Glomerular endothelial cell (primary cell): ENCODE measurements at places on chromosomes 3 and 15.

- no peak for DNase-seq
Measured at GRCh38 chr3:2246873-2247648, 148.4 kb downstream of the CNTN4 start.

DNA sequence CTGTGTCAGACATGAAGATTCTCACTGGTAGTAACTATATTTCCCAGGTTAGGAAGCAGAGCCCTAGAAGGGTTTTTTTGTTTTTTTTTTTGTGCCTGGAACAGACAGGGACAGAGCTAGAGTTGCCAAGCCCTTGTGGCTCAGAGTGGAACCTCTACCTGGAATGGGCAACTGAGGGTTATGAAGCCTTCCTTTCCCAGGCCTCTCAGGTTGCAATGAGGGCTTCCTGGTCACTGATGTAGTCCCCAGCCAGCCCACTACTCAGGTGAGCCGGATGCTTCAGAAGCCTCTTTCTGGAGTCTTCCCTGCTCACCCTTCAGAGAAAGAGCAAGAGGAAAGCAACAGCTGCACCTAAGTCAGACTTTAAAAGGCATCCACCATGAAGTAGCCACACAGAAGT lies 48.8 kb upstream of the MANF start:
- no peak for DNase-seq

GRCh38 chr15:81118361-81118760 lies 15.7 kb upstream of the CFAP161 start:
- DNase-seq = no peak

GRCh38 chr15:66877477-66878271 lies 175.6 kb downstream of the SMAD6 start:
- DNase-seq = no peak

DNA sequence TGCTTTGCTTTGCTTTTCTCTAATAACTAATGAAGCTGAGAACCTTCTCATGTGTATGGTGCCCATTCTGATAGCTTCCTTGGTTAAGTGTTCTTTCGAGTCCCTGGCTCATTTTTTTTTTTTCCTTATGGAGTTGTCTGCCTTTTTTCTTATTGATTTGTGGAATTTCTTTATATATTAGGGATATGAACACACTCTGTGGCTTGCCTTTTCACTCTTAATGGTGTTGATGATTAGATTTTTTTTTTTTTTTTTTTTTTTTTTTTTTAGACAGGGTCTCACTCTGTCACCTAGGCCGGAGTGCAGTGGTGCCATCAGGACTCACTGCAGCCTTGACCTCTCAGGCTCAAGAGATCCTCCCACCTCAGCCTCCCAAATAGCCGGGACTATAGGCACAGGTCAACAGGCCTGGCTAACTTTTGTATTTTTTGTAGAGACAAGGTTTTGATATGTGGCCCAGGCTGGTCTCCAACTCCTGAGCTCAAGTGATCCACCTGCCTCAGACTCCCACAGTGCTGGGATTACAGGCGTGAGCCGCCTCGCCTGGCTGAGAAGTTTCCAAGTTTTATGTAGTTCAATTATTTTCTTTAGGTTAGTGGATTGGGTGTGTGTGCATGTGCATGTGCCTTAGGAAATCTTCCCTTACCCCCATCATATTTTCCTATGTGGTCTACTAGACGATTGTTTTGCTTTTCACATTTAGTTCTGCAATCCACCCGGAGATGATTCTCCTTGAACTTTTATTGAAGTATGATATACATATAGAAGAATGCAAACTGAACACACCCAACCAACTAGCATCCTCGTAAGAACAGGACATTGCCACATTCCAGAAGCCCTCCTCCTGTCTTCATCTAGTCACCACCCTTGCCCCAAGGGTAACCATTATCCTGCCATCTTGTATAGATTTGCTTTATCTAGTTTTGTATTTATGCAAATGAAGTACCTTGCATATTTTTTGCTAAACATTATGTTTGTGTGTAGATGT lies 1.7 kb upstream of the SNRPA1 start:
- DNase-seq = no peak
